ENCODE measurements at places on chromosomes 4 and X. TPM values are rescaled to one million over a fixed set of nuclear protein-coding genes. Genes with fewer than 3 reads are reported as not detected.

HTN1 gene
- not detected for total RNA-seq

CXCL3 gene
- not detected for total RNA-seq

PLXNA3 gene
- total RNA-seq: 37.3 TPM

MAGEA2 gene
- not detected for total RNA-seq

SMARCA1 gene
- not detected for total RNA-seq

OGT gene
- total RNA-seq: 309 TPM

FHDC1 gene
- total RNA-seq: 0.15 TPM

RTL9 gene
- not detected for total RNA-seq

TCP11X2 gene
- not detected for total RNA-seq

PNMA6A gene
- total RNA-seq: 0.74 TPM

STOX2 gene
- total RNA-seq: not detected

P2RY4 gene
- total RNA-seq: 0.34 TPM

DOK7 gene
- not detected for total RNA-seq

GC gene
- not detected for total RNA-seq

ARHGAP36 gene
- not detected for total RNA-seq

BLTP1 gene
- 48.4 TPM for total RNA-seq

WFS1 gene
- total RNA-seq: 6.5 TPM

VSIG4 gene
- total RNA-seq: not detected

PITX2 gene
- not detected for total RNA-seq

CLDN34 gene
- total RNA-seq: not detected

FRMD7 gene
- not detected for total RNA-seq

SHISA3 gene
- total RNA-seq: 0.10 TPM

ATP10D gene
- total RNA-seq: 7.2 TPM

ATOH1 gene
- total RNA-seq: not detected

FRYL gene
- 84.0 TPM for total RNA-seq

NUP62CL gene
- total RNA-seq: 1.3 TPM

TMEM154 gene
- 39.4 TPM for total RNA-seq

TMSB15B gene
- total RNA-seq: 7.7 TPM

SPIN2B gene
- total RNA-seq: 9.6 TPM

Data from T-helper 1 cell treated with Interleukin-12 subunit alpha and Interleukin-12 subunit beta and Interleukin-4 antibody, amounts not matched to agents 30 ng/mL and 1 ng/mL, for 36 hours (primary cell).